Anterior cingulate cortex (tissue), 58 donors: ENCODE measurements at places on chromosomes 2 and 18.

- no peak for DNase-seq
Measured at GRCh38 chr2:239811111-239811781, 213.9 kb downstream of the NDUFA10 start.

DNA sequence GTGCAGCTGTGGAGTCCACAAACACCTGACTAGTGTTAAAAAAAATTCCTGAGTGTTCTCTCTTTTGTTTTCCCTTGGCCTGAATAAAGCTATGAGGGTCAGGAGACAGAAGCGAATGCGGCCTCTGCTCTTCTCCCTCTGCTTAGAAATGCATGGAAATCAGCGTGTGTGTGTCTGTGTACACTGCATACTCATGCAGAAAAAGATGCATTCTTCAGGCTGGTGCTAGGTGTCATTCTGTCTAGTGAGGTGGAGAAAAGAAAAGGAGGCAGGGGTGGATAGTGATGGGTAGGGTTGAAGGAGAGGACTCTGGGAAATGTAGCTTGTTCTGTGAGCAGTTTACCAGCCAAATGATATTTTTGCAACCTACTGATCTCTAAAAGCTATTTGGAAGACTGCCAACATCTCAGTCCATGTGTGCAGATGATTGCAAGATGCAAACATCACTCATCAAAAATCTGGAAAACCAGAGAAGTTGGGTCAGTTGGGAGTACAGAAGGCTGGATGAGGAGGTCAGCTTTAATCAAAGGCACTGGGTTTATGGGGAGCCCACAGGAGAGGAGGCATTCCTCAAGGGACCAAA lies 177.7 kb downstream of the INSIG2 start:
- DNase-seq = no peak

DNA sequence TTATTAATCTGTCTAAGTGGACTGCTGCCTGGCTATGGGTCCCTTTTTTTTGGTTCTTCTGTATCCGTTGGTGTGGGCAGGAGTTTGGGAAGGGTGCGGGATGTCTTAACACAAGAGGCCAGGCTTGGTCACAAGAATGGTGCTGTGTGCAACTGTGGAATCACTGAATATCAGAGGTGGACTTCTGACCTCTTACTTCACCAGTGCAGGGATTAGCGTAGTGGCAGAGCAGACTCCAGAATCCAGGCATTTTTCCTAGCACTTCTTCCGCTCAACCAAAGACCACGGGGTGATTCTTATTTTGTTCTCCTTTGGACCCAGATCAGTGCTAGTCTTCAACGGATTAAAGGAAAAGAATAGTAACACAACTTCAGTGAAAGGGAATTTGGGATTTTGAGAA lies 254.3 kb upstream of the TNP1 start:
- DNase-seq = no peak

- DNase-seq = no peak
Measured at GRCh38 chr2:207936380-207936779, 88.9 kb downstream of the PLEKHM3 start.

GRCh38 chr18:13451213-13451540 lies 232.6 kb downstream of the LDLRAD4 start:
- DNase-seq = no peak

DNA sequence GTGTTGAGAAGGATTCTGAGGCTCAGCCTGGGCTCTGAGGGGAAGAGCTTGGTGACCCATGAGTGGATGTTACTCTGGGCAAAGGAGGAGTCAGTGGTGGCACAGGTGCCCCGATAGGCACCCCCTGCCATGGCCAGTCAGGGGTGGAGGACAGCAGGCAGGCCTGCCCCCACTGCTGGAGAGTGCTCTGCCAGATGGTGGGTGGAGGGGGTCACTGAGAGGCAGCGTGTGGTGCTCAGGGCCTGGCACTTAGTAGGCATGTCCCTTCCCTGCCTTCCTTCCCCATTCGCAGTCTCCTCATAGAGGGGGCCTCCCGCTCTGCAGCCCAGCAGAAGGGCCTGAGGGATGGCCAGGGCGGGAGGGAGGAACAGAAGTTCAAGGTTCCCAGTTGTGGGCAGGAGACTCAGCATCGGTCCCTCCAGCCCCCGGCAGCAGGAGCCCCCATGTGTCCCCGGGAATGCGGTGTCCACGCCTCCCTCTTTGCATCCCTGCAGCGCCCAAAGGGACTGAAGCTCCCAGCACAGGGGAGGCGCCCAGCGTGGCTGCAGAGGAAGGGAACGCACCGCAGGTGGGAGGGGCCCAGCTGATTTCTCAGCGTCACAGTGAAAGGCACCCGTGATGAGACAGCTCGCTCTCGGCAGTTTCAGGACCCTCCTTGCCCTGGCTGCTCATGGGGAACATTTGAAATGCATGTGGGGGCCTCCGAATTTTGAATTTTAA lies 5.7 kb upstream of the SNED1 start:
- DNase-seq = no peak

GRCh38 chr2:160015746-160016145 lies 46.7 kb downstream of the PLA2R1 start:
- no peak for DNase-seq

DNA sequence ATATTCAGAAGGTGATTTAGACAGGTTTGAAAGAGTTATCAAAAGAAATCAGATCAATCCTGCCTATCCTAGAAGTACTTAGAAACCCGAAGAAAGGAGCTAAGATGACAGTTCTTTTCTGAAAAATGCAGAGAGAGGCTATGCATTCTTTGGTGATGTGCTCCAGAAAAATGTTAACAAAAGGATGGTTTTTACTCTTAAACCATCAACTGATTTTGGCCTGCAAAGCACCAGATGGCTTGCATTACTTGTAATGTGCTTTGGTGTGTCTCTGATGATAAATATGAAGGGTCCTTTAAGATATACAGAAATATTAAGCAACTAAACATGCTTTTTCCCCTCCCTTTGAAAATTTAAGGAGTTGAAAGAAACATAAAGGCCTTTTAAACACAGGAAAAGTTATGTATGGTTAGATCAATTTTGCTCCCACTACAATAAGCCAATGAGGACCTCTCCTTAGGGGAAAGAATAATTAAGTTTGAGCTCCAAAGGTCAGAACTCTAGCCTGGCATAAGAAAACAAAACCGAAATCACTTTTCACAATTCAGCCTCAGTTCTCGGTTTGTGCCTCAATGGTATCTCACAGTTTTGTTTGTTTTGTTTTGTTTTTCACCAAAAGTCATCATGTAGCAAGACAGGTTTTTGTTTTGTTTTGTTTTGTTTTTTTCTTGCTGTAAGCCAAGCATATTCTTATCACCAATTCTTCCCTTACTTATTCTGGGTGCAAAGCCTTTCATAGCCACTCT lies 302.4 kb upstream of the NT5C1B start:
- no peak for DNase-seq

GRCh38 chr18:79397247-79397829 lies 1.6 kb downstream of the NFATC1 start:
- no peak for DNase-seq

- DNase-seq = no peak
Measured at GRCh38 chr2:204205538-204205937, 269.0 kb downstream of the ICOS start.

- no peak for DNase-seq
Measured at GRCh38 chr18:8235894-8236293, 373.3 kb upstream of the RAB12 start.

GRCh38 chr18:9025091-9025838 lies 77.2 kb upstream of the NDUFV2 start:
- no peak for DNase-seq

DNA sequence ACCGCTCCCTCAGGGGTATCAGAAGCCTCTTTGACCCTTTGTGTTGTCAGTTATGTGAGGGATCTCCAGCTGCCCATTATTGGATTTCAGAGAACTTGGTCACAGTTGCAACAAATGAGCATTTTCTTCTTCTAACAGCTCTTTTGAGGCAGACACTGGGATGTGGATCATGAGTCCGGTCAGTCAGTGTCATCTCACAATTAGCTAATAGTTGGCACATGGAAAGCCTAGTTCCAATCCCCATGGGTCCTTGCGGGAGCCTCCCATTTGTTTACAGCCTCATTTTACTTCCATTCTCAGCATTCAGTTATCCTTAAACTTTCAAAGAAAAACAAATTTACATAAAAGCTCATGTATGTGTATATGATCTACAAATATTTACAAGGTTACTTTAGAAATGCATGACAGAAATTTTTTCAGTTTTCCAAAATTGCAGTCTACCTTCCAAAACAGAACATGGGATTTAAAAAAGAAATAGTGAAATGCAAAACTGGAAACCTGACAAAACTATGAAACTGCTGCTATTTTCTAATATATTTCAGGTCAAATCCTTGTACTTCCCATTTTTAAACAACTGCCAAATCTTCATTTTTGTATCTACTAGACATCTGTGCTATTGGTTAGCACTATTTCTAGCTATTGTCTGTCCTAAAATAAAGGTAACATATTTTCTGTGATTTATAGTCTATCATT lies 547.1 kb upstream of the ZEB2 start:
- DNase-seq = peak; percentile 3

- DNase-seq = no peak
Measured at GRCh38 chr18:33195795-33196194, 244.7 kb downstream of the CCDC178 start.

- DNase-seq = no peak
Measured at GRCh38 chr2:187011206-187011832, 162.3 kb upstream of the ZSWIM2 start.

- DNase-seq = no peak
Measured at GRCh38 chr18:68220458-68220857, 494.4 kb downstream of the TMX3 start.

- DNase-seq = no peak
Measured at GRCh38 chr18:46556590-46557206, 100.3 kb downstream of the LOXHD1 start.

DNA sequence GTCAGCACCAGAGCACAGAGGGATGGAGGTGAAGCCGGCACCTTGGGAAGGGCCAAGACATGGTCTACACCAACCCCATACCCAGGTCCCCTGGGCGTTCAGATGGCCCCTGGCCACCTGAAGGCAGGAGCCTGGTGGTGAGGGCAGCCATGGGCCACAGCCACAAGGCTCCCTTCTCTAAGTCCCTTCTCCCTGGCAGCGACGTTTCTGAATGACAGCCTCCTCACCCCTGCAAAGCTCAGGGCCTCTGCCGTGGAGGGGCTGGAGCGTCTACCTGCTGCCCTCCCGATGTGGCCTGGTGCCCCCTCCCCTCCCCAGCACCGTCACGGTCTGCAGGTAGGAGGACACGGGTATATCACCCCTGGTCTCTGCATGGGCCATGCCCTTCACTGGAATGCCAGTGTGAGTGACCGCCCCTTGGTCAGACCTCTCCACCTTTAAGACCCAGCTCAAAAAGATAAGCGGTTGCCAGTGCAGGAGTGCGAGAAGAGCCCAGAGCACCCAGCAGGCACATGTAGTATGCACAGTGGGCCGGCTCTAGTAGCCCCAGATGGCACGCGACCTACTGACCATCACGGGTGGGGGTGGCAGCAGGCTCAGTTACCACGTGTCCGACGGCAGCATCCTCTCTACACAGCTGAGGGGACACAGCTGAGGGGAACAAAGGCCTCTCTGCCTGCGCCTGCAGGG lies 46.6 kb downstream of the HS6ST1 start:
- DNase-seq = no peak

DNA sequence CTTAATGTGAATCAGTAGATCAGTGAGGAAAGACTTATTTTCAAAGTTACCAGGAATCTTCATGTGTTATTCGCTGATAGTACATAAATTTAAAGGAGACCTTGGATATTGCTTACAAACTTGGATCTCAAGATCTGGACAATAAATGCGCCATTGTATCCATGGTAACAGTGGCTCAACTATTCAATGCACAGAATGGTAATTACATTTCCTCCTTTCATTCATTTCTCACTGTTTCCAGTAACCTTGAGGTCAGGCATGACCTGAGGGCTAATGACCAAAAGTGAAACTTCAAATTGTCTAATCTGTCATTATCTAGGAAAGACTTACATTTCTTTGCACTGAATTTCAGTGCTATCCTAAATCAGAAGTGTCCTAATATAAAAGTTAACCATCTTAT lies 8.1 kb downstream of the LRP2 start:
- no peak for DNase-seq

- DNase-seq = no peak
Measured at GRCh38 chr2:226609366-226609765, 190.3 kb downstream of the IRS1 start.

GRCh38 chr18:59881728-59882656 lies 17.8 kb upstream of the PMAIP1 start:
- DNase-seq = no peak

GRCh38 chr2:213199871-213200270 lies 48.5 kb upstream of the IKZF2 start:
- no peak for DNase-seq

DNA sequence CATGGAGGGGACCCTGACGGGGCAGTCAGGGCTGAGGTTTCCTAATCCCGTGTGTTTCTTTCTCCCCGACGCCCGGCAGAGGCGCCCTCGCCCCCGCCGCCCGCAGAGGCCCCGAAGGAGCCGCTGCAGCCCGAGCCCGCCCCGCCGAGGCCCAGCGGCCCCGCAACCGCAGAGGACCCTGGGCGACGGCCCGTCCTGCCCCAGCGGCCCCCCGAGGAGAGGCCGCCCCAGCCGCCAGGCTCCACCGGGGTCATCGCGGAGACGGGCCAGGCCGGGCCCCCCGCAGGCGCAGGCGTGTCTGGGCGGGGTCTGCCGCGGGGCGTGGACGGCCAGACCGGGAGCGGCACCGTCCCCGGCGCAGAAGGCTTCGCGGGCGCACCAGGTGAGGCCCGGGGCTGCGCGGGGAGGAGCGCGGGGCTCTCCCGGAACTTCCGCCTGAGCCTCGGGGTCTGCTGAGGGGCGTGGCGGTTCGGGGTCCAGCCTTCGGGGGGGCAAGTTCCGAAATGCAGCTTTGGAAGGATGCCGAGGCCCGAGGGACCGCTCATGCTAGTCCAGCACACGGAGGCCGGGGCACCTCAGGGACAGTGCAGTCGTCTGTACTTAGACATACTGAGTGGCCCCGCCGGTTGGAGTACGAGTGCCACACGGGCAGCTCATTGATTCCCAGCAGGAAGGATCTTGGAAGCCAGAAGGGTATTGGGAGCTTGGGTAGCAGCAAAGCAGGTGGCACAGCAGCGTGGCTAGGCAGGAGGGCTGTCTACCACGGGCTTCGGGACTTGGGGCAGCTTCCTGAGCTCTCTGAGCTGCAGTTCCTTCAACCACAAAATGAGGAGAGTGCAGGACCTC lies 60.1 kb downstream of the EMILIN2 start:
- no peak for DNase-seq

GRCh38 chr18:62249478-62250097 lies 62.5 kb downstream of the RELCH start:
- DNase-seq = no peak

- DNase-seq = peak; percentile 27
Measured at GRCh38 chr2:237923481-237924163, 43.2 kb upstream of the UBE2F start.

- no peak for DNase-seq
Measured at GRCh38 chr2:206983161-206983859, 44.0 kb downstream of the CPO start.

DNA sequence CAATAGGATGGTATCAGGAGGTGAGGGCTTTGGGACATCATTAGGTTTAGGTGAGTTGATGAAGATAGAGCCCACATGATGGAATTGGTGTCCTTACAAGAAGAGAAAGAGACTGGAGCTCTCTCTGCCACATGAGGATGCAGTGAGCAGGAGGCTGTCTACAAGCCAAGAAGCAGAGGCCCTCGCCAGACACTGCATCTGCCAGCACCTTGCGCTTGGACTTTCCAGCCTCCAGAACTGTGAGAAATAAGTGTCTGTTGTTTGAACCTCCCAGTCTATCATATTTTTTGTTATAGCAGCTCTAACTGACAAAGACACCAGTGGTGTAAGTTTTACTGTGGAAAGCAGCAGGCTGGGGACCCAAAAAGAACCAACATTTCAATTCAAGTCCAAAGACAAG lies 571.1 kb upstream of the ID2 start:
- no peak for DNase-seq

GRCh38 chr2:38115216-38116032 lies 39.5 kb upstream of the CYP1B1 start:
- DNase-seq = no peak
